ENCODE measurements at places on chromosomes 6 and 20.

GRCh38 chr6:70394518-70395300 lies 18.6 kb upstream of the FAM135A start:
- no peak for DNase-seq

DNA sequence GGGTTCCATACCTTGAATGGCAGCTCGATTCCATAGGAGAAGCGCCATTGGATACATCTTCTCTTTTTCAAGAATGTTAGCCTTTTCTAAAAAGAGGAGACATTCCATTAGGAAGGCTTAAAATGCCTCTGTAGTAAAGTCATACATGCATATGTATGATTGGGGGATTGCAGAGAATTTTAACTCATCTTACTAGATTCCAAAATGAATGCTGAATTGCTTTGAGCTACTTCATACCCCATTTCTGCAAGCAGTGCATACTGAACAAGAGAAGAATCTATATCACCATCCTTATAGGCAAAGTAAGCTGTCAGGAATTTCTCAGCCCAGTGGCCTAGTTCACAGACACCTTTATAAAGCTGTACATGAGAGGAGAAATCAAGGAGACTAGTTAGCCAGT lies 80.3 kb downstream of the NDUFAF5 start:
- DNase-seq, result no peak

GRCh38 chr6:165804331-165805066 lies 141.5 kb upstream of the PDE10A start:
- no peak for DNase-seq

DNA sequence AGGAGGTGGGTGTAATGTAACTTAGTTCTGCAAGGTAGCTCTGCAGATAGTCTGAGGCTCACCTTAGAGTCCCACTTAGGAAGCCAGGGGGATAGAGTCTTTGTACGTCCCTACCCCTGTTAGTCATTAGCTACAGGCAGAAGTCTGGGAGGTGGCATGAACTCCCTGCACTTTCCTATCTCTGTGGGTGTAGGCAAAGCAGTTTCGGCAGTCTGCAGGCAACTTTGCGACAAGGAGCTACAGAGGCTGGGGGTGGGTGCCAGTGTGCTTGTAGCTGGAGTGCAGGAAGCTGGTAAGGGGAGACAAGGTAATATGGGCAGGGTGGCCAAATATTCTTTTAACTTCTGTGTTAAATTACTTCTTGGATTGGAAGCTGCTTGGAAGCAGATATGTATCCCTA lies 45.7 kb downstream of the NKAIN2 start:
- DNase-seq, result no peak

GRCh38 chr20:48722737-48723191 lies 105.0 kb downstream of the PREX1 start:
- no peak for DNase-seq

DNA sequence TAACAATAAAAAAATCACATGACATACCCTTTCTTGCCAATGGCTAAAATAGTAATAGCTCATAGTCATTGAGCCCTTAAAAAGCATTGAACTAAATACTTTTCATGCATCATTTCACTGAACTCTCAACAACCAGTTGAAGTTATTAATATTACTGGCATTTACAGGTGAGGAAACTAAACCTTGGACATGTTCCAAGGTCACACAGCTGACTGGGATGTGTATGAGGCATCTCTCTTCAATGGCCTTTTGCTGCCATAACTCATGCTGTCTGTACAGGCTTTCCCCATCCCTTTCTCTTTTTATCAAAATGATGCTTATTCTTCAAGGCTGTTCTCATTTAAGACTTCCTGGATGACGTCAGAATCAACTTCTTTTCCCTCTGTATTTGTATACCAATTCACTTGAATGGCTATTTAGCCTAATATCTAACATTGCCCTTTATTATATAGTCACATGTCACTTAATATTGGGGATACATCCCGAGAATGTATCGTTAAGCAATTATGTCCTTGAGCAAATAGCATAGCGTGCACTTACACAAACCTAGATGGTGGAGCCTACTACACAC lies 476.4 kb downstream of the KIF16B start:
- no peak for DNase-seq

GRCh38 chr6:148452876-148453275 lies 110.2 kb downstream of the SASH1 start:
- DNase-seq, result no peak

- no peak for DNase-seq
Observed at GRCh38 chr6:110284855-110285254, 73.3 kb downstream of the METTL24 start.

- DNase-seq, result no peak
Observed at GRCh38 chr6:134750669-134751068, 199.2 kb downstream of the ALDH8A1 start.
